ENCODE measurements at places on chromosomes 5 and 9.

- DNase-seq = no peak
Observed at GRCh38 chr5:143714629-143715028, 97.3 kb upstream of the HMHB1 start.

- DNase-seq = no peak
Observed at GRCh38 chr5:163585206-163585605, 79.8 kb downstream of the MAT2B start.

GRCh38 chr9:35716230-35716629, 15.8 kb downstream of the TLN1 start:
- DNase-seq = no peak

DNA sequence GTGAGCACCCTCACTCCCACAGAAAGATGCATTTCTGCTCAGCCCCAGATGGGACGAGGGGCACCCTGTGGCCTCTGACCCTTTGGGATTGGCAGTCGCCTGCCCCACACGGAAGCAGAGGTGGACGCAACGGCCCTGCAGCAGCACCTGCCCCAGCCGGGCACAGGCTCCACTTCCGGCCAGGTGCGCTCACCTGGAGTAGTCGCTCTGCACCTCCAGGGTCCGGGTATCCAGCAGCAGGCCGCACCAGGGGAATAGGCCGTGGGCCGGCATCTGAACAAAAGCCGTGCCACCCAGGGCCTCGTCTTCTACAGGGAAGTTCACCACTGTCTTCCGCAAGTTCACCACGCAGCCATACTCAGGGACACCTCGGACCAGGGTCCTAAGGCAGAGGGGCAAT, 30.7 kb downstream of the TERT start:
- DNase-seq = no peak

- no peak for DNase-seq
Observed at GRCh38 chr5:24623031-24623430, 21.7 kb downstream of the CDH10 start.

DNA sequence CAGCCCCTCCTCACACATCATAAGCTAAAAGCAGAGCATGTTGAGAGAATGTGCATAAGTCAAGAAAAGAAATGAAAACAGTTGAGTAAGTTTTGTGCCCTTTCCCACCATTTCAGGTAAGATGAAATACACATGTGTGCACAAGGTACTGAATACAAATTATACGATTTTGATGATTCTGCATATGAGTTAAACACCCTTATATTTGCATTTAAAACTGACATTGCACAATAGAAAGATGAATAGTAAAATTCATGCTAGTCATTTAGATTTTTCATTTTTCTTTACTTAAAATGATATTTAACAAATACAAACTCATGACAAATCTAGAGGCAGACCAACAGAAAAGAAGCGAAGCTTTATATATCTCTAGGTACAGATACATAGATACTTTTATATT, 24.9 kb upstream of the PSD2 start:
- DNase-seq = no peak

DNA sequence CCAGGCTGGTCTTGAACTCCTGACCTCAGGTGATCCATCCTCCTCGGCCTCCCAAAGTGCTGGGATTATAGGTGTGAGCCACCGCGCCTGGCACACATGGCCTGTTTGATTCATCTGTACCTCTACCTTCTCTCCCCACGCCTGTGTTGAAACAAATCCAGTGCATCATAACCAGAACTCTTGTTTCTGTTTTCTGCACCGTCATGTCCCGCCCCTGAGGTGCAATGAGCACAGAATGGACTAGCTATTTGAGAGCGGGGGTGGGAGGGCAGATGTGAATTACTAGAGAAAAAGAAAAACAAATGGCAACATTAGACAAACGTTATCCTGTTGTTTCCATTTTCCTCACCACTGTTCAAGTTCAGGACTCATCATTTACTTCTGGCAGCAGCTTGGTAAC, 10.7 kb upstream of the FAM193B start:
- no peak for DNase-seq

DNA sequence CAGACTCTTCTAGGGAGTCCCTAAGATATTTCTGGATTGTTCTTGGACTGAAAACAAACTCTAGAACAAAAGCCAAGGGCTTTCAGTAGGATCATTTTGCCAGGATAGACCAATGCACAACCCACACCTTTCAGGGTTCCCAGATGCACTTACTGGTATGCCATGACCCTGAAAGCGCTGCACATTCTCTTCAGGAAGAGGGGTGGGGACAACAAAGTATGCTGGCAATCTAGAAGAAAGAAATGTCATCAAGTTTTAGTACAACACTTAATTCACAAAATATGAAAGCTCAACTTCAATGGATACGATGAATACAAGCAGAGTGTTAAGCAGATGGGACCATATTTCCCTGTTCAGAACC, 57.2 kb downstream of the MTMR12 start:
- no peak for DNase-seq

DNA sequence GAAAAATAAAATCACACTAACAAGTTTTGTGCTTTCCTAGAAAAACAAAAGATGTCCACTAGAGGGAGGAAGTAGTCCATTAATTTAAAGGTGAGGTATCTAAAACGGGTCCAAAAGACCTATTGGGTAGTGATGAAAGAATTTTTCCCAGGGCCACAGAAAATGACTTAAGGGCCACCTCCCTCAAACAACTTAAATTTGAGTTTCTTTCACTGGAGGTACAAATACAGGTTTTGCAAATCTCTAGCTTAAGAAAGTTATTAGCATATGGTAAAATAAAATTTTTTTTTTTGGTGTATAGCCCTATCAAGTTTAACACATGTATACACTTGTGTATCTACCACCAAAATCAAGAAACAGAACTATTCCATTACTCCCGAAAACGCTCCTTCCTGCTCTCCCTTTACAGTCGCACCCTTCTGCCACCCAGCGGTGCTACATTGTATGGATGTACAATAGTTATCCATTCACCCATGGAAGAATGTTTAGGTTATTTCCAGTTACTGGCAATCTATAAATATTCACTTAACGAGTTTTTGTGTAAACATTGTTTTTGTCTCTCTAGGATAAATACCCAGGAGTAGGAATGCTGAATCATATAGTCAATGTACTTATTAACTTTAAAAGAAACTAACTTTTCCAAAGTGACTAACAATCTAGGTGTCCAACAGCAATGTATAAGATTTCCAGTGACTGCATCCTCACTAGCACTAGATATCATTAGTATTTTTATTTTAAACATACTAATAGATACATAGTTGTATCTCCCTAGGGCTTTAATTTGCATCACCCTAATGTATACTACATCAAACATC, 21.9 kb downstream of the DEPDC1B start:
- DNase-seq = no peak

GRCh38 chr9:133673258-133673655, 37.1 kb downstream of the DBH start:
- no peak for DNase-seq

DNA sequence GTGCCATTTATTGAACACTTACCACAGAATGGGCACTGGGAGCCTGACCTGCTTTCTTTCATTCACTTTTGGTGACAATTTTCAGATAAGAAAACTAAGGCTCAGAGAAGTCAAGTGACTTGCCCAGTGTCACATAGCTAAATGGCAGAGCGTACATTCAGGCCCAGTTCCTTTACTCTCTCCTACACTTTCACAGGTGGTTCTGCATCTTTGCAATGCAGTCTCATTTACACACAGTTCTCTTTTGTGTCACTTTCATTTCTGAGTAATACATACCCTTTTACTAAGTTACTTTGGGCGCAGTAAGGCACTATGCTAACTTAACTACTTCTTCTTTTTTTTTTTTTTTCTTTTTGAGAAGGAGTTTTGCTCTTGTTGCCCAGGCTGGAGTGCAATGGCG, 8.3 kb downstream of the NFIL3 start:
- DNase-seq = no peak

DNA sequence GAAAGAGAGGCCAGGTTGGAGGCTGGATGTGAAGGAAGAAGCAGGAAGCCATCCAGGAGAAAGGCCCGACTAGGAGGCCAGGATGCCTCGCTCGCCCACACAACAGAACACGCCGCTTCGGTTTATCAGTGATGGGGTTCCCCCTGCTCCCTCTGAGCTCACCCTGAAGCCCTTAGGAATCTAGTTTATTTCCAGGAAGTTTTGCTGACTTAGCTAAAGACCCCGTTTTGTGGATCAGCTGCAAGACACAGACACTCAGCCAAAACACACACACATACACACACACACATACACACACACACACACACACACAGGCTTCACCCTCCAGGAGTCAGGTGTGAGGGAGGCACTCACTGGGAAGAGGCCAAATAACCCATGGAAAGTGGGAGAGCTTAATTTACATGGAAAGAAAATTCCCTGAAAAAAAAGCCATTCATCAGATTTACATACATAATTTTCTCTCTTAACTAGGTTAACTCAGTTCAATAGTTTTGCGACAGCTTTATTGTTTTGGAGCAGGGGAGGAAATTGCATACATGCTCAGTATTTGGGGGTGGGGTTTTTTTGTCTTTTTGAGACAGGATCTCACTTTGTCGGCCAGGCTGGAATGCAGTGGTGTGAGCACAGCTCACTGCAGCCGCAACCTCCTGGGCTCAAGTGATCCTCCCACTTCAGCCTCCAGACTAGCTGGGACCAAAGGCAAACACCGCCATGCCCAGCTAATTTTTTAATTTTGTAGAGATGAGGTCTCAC, 92.7 kb upstream of the HAND1 start:
- DNase-seq = no peak

DNA sequence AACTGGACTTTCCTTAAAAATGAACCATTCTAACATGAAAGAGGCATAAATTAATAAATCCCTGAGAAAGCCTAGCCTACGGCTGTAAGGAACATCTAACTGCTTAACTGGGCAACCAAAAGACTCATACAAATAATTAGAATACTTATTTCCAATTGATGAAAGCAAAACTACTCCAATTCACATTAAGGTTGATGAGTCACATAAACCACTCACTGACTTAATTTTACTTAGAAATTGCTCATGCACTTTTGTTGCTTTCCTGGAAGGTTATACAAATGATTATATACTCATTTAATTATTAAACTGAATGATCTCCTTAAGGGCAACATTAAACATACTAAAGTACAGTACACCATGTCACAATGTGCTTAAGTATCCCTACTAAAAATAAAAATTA, 101.9 kb downstream of the NFIB start:
- DNase-seq = no peak

DNA sequence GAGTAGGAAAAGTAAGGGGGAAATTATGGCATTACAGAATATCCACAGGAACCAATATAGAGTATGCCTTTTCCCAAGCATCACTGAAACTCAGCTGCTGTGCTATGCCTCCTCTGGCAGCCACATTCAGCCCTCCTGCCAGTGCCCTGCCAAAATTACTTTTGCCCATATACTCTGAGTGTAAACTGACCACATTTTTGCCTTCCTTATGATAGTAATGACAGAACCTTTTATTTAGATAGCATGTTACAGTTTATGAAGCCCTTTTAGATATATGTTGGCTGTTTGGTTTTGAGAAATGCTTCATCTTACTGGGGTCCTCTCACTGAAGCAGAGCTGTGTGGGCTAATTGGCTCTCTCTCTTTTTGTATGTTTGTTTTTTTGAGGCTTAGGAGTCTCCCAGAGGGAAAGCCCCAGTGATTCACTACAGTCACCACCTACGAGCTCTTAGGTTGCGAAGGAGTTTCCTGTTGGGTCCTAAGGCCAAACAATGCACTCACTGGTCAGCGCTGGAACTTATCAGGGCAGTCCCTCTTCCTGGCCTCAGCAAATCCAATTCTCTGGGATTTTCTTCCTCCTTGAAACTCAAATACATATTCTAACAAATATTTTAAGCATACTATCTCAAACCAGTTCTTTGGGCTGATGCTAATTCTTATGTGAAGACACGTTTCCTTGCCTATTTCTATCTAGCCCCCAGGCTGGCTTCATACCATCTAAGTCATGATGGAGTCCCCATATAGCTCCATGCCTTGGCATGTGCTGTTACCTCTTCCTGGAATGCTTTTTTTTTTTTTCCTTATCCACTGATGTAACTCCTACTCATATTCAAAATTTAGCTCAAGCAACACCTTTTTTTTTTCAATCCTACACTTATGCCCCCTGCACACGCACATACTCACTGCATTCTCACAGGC, 3.7 kb downstream of the PHF24 start:
- no peak for DNase-seq

GRCh38 chr5:37786416-37786815, 53.4 kb downstream of the GDNF start:
- DNase-seq = no peak

DNA sequence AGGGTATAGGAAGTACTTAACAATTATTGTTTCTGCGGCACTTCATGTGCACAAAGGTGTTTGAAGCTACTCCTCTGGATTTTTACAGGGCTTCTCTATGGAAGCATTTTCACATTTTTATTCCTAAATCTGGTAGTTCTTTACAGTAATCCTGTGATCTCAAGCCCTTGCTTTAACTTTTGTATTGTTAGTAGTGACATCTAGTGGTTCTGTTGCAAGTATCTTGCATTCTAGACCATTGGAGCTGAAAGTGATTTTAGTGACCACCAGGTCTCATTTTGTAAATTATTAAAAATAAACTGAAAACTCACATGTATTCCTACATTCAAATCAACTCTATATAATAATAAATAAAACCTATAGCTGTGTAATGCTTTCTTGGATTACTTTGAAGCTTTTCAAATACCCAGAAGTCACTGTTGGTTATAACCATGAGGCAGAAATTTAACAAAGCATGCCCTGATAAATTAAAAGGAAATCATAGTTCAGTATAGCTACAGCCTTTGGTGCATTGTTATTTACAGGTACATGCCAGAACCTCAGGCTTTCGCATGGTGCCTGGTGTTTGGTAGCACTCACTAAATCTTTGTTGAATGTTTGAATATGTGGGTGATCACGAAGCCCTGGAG, 18.9 kb downstream of the RPS23 start:
- no peak for DNase-seq

DNA sequence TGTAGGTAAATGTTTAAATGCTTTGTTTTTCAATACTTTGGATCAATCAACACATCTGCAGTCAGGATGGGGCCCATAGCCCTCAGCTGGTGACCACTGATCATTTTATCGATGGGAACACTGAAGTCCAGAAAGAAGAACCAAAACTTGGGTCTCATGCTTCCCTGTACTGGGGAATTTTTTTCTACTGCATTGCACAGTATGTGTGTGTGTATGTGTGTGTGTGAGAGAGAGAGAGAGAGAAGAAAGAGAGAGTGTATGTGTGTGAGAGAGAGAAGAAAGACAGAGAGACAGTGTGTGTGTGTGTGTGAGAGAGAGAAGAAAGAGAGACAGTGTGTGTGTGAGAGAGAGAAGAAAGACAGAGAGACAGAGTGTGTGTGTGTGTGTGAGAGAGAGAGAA, 202.9 kb upstream of the MSX2 start:
- DNase-seq = no peak

- no peak for DNase-seq
Observed at GRCh38 chr9:136112541-136112940, 6.1 kb downstream of the TMEM250 start.

DNA sequence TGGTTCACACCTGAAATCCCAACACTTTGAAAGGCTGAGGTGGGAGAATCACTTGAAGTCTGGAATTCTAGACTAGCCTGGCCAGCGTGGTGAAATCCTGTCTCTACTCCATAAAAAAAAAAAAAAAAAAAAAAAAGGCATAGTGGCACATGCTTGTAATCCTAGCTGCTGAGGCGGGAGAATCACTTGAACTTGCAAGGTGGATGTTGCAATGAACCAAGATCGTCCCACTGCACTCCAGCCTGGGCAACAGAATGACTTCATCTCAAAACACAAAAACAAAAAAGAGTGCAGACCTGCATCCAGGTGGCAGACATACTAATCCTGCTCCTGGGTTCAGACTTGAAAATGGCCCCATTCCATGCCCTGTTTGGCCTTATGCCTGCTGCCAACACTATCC, 21.8 kb upstream of the ADAMTS19 start:
- no peak for DNase-seq

GRCh38 chr9:18297056-18297841, 176.7 kb upstream of the ADAMTSL1 start:
- DNase-seq = no peak

GRCh38 chr9:35932735-35933134, 23.4 kb downstream of the SPAAR start:
- DNase-seq = no peak
